H7 (cell line): ENCODE measurements at places on chromosomes 4 and X.
A peak's percentile ranks its signal among the peaks of the same experiment; 100 is the strongest.

DNA sequence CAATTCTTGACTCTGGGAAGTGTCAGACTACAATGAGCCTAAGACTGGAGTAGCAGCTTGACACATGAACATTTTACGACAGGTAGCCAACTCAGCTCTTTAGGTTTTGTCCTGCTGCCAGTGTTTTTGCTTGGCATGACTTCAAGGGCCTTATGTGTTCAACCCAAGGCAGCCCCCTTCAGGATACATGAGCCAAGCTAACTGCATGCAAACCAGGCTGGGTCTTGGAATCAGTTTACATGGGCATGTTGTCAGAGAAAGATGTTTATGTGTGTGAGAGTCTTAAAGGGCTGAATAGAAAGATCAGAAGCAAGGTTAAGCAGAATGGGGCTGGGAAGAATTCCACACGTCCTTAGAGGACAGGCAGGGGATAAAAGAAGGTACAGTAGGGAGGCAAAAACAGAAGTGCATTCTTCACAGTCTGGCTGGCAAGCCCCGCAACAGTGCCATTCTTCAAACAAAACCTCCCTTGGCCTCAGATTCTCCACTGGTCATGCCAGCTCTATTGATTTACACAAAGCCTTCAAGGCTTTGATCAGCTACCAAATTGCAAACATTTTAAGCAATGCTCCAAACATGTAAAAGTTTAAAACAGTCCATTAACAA lies 97.3 kb downstream of the NKX6-1 start:
- DNase-seq, result no peak

DNA sequence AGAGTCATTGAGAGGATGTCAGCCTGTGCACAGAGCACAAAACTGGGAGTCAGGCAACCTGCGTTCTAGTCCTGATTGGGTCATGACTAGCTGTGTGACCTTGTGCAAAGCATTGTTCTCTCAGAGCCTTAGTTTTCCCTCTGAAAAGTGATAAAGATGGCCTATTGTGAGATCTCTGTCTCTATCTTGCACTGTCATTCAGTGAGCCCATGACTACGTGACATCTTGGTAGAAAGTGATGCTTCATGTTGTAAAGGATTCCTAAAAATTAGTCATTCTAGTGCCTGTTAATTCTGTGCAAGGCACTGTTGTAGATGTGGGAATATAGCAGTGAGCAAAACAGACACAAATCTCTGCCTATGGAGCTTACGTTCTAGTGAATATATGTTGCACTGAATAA lies 2.5 kb downstream of the PGRMC1 start:
- no peak for DNase-seq

GRCh38 chr4:72974694-72975487 lies 94.6 kb downstream of the COX18 start:
- no peak for DNase-seq

DNA sequence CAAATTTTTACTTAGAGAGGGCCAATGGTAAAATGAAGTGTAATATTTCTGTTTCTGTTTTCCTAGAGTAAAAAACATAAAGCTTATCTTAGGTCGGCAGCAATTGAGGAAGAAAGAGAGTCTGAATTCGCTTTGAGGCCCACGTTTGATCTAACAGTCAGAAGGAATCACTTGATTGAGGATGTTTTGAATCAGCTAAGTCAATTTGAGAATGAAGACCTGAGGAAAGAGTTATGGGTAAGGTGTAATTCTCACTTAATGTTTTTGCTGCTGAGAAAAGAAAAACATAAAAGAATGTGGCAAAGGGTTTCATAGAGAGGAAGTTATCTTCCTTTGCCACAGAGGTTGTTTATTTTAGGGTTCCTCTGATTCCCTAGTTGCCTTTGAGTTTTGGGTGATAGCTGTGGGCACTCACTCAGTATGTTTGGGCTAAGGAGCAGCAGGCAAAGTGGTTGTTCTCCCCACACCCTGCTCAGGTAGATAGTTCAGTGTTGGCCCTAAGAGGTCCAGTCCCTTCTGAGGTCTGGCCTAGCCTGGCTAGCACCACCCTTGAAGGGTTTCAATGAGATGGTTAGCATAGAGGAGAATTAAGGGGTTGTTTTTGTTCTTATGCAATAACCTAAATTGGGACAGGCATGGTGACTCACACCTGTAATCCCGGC lies 32.3 kb downstream of the HERC5 start:
- no peak for DNase-seq

- DNase-seq, result peak; percentile 2
These were observed 130.0 kb downstream of the AWAT2 start for GRCh38 chrX:69919749-69920148.

DNA sequence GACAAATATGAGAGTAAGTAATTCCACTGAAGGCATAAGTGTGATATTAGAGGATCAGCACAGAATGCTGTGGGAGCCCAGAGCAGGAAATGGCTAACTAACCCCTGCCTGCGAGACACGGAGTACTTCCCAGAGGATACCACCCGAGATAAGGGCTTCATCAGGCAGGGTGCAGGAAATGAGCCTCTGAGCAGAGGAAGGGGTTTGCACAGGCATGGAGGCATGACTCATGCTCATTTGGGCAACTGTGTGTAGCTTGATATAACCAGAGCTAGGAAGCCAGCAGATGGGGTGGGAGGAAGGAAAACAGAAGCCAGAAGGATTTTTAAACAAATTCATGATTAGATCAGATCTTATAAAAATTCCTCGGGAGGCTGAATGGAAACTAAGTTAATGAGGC lies 70.0 kb upstream of the TSPAN5 start:
- DNase-seq, result no peak

GRCh38 chrX:7088968-7089615 lies 58.4 kb upstream of the STS start:
- peak; percentile 64 for DNase-seq

DNA sequence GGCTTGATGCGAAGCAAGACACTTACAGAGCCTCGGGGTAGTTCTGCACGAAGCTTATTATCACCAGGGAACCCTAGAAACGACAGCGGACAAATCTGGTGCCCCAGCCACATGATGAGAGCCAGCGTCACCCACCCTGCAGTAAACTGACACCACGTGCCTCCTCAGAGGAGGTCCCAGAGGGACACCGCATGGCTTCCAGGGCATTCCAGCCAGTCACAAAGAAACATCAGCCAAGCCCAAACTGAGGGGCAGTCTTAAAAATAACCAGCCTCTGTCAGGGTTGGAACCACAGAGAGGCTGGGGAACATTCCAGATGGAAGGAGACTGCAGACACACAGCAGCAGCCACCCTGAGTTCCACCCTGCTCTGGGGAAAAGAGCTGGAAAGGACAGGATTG lies 36.6 kb upstream of the HGFAC start:
- DNase-seq, result peak; percentile 35

DNA sequence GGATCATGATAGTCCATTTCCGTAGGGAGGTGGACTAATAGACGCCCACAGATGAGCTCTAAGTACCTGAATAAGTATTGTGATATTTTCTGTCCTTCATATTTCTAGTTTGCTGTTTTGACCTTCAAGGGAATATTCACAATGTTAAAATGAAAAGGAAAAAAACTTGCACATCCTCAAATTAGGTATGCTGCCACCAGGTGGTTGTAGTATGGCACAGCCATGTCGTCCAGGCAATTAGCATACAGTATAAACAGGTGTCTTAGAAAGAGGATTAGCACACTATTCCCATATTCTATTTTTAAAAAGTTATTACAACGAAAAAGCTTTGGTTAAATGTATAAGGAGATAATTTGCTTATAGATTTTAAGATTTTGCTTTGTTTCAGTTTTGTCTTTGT lies 802.0 kb downstream of the RPA4 start:
- DNase-seq, result peak; percentile 22

GRCh38 chrX:110992611-110993010 lies 103.4 kb upstream of the PAK3 start:
- peak; percentile 17 for DNase-seq

DNA sequence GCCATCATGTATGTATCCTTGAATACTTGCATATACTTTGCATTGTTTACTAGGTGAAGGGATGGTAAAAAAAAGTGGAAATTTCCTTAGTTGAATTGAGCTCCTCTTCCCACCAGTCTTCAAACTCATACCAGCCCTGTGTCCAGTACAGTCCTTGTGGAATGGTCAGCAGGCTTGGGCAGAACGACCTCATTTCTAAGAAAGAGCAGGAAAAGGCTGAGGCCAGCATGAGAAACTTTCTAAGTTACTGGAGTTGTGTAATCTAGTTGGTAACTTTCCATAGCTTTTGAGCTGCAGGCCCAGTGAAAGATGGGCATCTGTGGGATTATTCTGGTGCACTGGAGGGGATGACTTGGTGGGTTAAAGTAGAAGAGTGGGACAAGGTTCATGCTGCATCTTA lies 87.6 kb downstream of the DCUN1D4 start:
- DNase-seq, result no peak

- no peak for DNase-seq
These were observed 7.3 kb upstream of the CXCL3 start for GRCh38 chr4:74045772-74046171.

DNA sequence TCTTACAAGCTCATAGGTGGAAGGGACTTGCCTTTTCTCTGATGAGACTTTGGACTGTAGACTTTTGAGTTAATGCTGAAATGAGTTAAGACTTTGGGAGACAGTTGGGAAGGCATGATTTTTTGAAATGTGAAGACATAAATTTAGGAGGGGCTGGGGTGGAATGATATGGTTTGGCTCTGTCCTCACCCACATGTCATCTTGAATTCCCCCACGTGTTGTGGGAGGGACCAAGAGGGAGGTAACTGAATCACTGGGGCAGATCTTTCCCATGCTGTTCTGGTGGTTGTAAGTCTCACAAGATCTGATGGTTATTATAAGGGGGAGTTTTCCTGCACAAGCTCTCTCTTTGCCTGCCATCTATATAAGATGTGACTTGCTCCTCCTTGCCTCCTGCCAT lies 777.9 kb downstream of the CENPC start:
- no peak for DNase-seq

DNA sequence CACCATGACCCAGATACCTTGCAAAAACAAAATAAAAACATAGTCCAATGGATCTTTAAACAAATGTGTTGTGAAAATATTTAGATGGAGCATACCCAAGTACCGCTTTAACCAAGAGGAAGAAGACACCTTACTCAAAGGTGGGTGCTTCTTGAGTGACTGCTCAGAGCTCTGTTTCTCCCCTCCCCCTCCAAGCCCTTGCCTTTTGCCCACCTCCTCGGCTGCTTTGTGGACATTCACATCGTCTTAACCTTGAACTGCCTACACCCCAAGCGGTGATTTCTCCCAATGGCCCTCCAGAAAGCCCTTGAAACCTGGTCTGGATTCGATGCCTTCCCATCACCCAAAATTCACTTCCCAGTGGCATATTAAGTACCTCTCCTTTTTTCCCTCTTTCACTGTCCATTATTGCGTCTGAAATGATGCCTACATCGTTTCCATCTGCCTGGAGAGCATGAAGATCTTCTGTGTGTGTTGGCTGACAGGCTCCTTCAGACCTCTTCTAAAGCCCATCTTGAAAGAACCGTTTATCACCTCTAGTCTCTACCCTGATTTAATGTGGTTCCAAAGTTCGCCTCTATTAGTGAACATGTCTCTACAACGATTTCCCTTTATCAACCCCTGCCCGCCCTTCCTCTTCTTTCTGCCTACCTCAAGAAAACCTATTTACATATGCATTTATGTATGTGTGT lies 968 bp downstream of the GPRIN3 start:
- DNase-seq, result no peak

DNA sequence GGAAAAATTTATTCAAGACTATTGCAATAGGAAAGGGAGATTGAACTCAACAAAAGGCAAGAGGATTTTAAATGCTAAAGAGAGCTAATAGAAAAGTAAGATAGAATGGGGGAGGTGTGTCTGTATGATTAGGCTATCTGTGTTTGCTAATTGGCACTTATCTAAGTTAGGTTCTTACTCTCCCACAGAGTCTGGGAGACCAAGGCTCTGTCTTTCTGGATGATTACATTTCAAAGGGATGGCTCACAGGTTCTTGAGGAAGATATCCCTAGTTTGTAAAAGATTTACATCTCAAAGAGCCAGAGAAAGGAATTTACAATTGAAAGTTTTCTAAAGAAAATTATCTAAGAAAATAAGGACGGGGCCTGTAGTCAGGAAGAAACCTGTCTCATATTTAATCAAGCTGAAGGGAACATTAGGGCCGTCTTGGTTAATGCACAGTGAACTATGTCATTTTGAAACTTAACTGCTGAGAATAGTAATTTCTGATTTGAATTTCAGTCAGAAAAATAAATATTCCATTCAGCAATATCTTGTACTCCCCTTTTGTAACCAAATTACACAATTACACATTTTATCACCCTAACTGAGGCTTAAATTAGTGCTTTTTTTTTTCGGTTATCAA lies 75.8 kb downstream of the MAGEB10 start:
- DNase-seq, result peak; percentile 8

- no peak for DNase-seq
These were observed 2.4 kb downstream of the XAGE3 start for GRCh38 chrX:52865343-52865998.

- peak; percentile 93 for DNase-seq
These were observed 729 bp upstream of the CPLX1 start for GRCh38 chr4:826508-827208.

DNA sequence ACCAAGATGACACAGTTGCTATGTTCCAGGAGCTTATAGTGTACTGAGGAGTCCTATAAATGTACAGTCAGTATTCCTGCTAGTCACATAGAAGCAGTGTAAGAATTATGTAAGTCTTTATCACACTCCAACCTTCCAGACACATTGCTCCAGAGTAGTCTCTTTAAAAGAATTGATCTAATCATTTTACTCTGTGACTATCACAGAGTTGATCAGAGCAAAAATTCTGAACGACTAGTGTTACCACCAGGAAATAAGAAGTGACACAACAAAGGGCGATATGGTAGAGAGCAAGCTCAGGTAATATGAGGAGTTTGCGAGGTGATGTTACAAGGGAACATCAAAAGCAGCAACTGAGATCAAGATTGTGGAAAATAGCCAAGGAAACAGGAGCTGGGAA lies 9.0 kb upstream of the HPF1 start:
- DNase-seq, result no peak

DNA sequence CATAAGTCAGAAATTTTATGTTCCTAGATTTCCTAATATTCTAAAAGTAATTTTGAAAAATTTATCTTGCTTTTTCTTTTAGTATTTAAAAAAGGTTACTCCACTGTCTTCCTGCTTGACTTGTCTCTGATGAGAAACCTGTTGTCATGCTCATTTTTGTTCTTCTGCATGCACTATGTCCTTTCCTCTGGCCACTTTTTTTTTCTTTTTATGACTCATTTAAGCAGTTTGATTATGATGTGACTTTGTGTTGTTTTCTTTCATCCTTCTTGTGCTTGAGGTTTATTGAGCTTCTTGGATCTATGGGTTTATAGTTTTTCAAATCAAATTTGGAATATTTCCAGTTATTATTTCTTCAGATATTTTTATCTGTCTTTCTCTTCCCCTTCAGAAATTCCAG lies 12.0 kb upstream of the UFSP2 start:
- no peak for DNase-seq

- DNase-seq, result no peak
These were observed 28.7 kb downstream of the TMEM31 start for GRCh38 chrX:103739421-103739820.

GRCh38 chrX:724256-724655 lies 93.7 kb downstream of the SHOX start:
- DNase-seq, result no peak

DNA sequence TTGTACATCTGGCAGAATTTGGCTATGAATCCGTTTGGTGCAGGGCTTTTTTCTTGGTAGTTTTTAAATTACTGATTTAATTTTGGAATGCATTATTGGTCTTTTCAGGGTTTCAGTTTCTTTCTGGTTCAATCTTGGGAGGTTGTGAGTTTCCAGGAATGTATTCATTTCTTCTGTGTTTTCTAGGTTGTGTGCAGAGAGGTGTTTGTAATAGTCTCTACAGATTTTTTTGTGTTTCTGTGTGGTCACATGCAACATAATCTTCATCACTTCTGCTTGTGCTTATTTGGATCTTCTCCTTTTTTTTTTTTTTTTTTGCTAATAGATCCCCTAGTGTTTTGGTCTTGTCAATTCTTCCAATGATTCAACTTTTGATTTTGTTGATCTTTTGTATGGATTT lies 77.6 kb downstream of the FAAH2 start:
- DNase-seq, result no peak
